ENCODE measurements at places on chromosomes 1 and 21.

GRCh38 chr1:61316493-61316892 is 234.1 kb downstream of the NFIA start:
- DNase-seq, result no peak

- no peak for DNase-seq
Measured at GRCh38 chr1:201153474-201154388, 543 bp downstream of the TMEM9 start.

DNA sequence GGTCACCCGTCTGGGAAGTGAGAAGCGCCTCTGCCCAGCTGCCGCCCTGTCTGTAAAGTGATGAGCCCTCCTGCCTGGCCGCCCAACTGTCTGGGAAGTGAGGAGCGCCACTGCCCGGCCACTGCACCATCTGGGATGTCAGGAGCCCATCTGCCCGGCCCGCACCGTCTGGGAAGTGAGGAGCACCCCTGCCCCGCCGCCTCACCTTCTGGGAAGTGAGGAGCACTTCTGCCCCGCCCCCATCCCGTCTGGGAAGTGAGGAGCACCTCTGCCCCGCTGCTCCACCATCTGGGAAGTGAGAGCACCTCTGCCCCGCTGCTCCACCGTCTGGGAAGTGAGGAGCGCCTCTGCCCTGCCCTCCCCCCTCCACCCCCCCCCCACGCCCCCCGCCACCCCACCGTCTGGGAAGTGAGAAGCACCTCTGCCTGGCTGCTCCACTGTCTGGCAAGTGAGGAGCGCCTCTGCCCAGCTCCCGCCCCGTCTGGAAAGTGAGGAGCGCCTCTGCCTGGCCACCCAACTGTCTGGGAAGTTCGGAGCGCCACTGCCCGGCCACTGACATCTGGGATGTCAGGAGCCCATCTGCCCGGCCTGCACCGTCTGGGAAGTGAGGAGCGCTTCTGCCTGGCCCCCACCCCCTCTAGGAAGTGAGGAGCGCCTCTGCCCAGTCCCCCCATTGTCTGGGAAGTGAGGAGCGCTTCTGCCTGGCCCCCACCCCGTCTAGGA is 4.5 kb upstream of the ZZZ3 start:
- no peak for DNase-seq

DNA sequence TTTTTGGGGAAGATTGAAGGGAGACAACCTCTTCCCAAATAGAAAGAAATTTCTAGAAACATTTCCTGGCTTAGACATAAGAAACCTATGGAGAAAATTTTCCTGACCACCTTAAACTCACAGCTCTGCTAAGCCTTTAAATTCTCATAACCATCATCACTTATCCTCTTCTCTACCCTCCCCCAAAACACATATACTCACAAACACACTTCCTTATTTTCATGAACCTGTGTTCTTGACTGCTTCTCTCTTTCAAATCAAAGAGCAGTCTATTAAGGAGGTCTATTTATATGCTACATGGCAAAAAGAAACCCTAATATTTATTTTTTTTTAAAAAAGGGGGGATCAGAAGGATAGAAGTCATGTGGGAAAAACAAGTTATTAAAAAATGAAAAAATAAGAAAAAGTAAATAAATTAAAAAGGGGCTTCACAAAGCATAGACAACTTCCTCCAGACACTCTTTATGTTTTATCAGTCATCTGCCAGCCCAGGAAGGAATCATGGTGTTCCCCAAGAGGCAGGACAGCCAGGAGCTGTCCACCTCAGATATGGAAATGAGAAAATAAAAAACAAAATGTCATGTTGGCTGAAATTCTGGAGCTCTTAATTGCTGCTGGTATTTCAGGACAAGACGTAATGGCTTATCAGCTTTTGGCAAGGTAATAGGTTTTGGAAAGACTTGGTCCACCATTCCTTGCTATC is 12.8 kb upstream of the RGS2 start:
- no peak for DNase-seq

GRCh38 chr1:178739285-178740045 is 14.4 kb downstream of the RALGPS2 start:
- no peak for DNase-seq

DNA sequence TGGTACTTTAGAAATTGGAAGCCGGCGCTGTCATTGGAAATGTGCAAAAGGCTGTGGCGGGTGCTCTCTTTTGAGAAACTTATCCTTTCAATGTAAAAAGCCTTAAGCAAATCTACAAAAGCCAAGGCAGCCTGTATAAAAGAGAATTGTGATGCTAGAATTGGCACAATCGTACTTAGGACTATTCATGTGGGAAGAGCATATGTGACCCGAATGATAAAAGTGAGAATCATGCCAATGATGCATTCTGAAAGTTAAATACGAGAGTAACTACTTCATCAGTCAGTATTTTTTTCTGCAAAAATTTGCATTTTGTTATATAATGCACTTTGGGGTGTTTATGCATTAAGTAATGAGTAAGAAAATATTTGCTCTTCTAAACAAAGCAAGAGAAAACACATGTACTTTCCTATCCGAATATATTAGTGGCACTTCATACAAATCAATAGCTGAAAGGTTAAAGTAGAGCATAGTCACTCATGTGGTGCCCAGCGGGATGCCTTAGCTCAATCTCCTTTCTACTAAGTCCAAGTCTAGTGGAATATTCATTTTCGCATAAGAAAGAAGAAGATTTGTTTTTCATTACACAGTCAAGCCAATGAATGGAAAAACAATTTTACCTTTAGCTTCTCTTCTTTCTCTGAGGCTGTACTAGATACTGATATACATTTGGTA is 1256.6 kb upstream of the B3GALT2 start:
- no peak for DNase-seq

DNA sequence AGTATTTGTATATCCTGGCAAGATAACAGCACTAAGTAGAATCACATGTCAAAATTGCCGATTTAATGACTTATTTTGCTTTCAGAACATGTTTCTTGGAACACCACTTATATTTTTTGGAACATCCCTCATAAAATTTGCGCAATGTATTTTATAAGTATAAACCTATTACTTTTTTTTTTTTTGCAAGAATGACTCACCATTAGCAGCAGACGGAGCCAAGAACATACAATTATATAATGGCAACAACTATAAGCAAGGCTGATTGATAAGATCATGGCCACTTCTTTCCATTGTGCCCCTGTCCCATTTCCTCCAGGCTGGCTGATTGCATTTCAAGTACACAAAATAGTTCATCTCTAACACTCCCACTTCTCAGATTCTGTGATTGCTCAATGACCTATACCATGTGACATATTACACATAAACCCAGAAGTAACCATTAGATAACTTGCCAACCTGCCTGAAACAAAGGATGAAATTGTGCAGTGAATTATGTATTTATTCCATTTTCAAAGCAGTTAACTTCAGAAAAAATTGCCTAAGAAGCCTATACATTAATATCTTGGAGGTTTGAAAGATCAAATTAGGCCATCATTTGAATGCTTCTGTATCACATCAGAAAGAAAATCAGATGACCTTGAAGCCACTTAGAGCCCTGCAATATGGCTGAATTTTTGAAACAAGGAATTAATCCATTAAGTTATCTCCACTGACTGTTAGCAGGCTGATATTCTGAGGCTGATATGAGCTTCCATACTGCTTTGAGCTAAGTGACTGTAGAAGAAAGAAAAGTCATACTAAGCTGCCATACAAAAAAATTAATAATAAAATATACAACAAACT is 77.8 kb upstream of the PRMT6 start:
- DNase-seq, result no peak

DNA sequence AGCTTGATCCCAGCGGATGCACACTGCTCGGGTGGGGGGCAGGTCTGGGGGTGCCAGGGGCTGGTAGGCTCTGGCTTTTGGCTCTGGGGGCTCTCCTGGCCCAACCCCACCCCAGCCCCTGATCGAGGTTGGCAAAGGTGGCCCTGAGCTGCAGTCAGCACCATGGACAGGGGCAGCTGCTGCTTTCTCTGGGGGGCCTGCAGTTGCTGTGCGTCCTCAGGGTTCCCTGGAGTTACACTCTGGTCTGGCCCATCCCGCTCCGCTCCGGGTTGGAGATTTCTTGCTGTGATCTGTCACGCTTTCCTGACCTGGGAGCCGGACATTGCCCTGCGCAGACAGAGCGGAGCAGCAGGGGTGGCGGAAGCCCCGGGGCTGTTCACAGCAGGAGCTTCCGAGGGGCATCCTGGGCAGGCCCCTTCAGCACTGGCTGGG is 8.0 kb upstream of the PLCH2 start:
- DNase-seq, result no peak

GRCh38 chr1:68449901-68450300 is at the start of gene RPE65:
RPE65 (minus strand) TSS chr1:68449954; CDS start chr1:68449905, 49 bp downstream.
- DNase-seq, result no peak

GRCh38 chr1:235108876-235109275 is 19.8 kb downstream of the TOMM20 start:
- no peak for DNase-seq

DNA sequence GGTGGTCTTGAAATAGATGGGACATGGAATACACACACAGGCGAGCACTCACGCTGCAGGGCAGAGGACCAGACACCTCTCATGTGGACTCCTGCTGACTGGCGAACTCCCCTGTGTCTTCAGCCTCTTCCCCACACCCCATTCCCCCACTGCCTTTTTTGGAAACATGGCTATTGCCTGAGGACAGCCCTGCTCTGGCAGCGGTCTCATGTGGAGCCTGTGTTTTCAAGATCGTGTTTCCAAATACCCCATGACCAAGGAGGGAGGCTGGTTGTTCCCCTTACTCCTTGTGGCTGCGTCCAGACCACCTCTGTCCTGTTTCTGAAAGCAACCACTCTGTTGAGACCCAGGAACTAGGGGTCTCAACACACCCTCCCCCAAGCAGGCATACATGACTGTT is 119.4 kb downstream of the C1orf94 start:
- no peak for DNase-seq

- no peak for DNase-seq
Measured at GRCh38 chr1:206892351-206892984, 4.8 kb upstream of the IL24 start.

DNA sequence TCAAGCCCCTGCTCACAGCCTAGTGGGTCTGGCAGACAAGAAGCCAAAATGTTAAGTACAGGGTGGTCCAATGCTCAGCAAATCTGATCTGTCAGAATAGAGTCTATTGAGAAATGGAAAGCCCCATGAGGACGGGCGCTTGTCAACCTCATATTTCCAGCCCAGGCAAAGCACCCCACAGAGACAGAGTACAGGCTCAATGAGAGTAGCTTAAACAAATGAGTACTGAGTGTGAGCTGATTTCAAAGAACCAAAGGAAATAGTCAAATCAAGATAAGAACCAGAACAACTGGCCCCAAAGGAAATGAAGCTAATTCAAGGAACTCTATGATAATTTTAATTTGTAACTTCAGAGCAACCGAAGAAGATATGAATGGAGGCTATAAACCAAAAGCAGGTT is 44.6 kb upstream of the SLC30A1 start:
- DNase-seq, result no peak

GRCh38 chr1:18348354-18348753 is 132.4 kb upstream of the KLHDC7A start:
- no peak for DNase-seq

- no peak for DNase-seq
Measured at GRCh38 chr1:215040190-215040589, 42.3 kb upstream of the KCNK2 start.

DNA sequence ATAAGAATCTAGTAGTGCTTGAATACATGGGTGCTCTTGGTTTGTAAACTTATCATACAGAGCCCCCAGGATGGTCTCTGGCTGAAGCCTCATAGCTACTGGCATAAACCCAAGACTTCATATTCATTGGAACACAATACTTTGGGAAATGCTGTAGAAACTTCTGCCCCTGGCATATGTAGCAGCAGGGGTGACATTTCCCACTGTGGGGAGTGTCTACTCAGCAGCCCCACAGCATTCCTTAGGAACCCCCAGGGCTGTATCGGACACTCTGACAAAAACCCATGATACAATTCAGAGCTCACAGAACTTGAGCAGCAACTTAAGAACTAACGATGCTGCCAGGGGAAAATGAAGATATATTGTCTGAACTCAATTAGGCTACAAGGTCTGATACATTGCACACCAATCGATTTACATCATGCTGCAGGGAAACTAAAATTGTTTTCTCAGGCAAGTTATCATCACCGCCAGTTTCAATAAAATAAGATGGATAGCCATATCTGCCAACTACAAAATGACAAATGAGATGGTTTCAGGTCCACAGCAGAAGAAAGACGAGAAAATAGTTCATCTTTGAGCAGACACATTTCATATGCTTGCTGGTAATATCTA is 181.1 kb upstream of the GREM2 start:
- DNase-seq, result no peak

DNA sequence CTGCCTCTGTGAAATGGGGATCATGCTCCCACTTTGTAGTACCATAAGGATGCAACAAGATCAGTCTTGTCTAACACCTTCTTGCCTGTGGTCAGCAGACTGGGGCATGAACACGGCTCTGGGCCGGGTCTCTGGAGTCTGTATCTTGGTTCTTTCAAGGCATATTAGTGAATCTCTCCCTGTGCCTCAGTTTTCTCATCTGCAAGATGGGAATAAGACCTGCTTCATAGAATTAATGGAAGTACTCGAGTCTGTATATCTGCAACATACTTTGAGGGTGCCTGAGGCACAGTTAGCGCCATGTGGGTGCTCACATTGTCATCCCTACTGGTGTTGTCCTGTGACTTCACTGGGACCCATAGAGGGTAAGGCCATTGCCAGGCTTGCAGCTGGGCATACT is 84.6 kb downstream of the IGSF21 start:
- DNase-seq, result no peak

DNA sequence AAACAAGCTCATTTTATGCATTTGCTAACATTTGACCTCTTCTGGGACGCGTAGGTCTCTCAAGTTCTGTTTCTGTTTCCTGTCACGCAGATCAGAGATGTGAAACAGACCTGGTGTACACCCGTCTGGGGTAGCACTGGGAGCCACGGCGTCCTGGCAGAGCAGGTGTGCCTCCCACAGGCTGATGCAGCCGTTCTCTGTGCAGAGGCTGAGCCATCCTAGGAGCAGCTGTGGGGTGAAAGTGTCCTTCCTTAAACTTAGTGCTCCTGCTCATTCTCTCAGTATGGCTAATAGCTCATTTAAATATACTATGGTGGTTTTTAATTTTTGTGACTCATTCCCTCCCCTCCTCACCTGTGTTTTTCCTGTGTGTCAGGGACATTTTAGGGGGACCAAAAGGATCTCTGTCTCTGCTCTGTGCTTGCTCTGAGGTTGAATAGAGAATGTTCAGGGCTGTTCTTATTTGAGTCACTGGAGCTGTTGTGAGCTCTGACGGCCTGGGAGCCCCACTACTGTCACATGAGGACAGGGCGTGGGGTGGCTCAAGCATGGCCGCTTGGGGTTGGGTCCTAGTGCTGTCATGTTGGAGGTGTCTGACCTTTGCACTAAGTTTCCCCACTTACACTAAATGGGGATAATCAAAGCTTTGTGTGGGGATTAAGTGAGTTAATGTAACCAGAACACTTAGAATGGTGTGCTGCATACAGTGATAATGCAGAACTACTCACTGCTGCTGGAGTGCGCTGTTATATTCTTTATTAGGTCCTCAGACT is 43.0 kb downstream of the GALNT2 start:
- peak; percentile 47 for DNase-seq
